ENCODE measurements at places on chromosomes 4 and X. TPM values are rescaled to one million over a fixed set of nuclear protein-coding genes. Genes with fewer than 3 reads are reported as not detected.

DNA sequence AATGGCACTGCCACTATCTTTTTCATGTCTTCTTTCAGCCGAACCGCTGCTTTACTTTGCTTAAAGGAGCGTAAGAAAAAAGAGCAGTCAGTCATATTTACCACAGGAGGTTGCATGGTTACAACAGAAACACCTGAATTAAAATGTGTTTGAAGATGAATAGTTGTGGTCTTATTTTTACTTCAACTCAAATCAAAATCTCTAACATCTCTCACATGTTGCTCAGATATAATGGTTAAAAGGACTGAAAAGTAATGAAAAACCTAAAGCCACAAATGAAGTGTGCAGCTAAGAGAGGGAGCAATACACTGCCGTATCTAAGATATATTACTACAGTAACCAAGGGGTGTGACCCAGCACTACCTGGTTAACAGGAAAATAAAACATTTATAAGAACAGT, 27.4 kb downstream of the FAM13A start:
- H3K27me3 ChIP-seq = no peaks in the 10 kb centered on the region
- no peak overlapping the region for H3K4me3 ChIP-seq
- no peak for DNase-seq
- no peaks in the 10 kb centered on the region for H3K36me3 ChIP-seq

- no peak overlapping the region for H3K4me3 ChIP-seq
- H3K36me3 ChIP-seq = no peaks in the 10 kb centered on the region
- no peaks in the 10 kb centered on the region for H3K27me3 ChIP-seq
- DNase-seq = no peak
- H3K27ac ChIP-seq = no peak overlapping the region
- no peaks in the 10 kb centered on the region for H3K4me1 ChIP-seq
Observed at GRCh38 chr4:183636923-183637322, 22.1 kb downstream of the RWDD4 start.

- no peak overlapping the region for H3K4me3 ChIP-seq
- H3K27ac ChIP-seq = no peak overlapping the region
- no peaks in the 10 kb centered on the region for H3K4me1 ChIP-seq
- DNase-seq = no peak
- H3K36me3 ChIP-seq = no peaks in the 10 kb centered on the region
Observed at GRCh38 chr4:48706736-48707135, 73.3 kb downstream of the FRYL start.

DNA sequence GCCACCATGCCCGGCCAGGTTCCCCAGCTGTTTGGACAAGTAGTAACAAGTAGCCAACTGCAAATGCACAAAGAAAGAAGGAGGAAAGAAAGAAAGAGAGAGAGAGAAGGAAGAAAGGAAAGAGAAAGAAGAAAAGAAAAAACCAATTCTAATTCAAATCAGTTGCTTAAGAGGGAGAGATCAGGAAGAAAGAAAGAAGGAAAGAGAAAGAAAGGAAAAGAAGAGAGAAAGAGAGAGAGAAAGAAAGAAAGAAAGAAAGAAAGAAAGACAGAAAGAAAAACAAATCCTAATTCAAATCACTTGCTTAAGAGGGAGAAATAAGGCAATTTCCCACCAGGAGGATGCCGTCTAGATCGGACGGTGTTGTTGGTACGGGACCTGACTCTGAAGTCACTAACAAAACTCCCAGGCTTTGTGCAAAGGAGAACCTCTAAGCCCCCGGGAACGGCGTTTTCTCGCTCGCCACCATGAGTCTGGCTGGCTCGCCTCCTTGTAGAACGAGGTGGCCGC, 95.5 kb upstream of the PPP2R3B start:
- no peaks in the 10 kb centered on the region for H3K36me3 ChIP-seq
- no peak for DNase-seq
- H3K27me3 ChIP-seq = no peaks in the 10 kb centered on the region

DNA sequence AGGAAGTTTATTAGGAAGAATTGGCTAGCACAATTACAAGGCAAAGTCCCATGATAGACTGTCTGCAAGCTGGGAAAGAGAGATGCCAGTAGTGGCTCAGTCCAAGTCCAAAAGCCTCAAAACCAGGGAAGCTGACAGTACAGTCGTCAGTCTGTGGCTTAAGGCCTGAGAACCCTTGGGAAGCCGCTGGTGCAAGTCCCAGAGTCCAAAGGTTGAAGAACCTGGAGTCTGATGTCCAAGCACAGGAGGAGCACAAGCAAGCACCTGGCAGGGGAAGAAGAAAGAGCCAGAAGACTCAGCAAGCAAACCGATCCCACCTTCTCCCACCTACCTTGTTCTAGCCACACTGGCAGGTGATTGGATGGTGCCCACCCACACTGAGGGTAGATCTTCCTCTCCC, 51.3 kb upstream of the TMEM150C start:
- no peaks in the 10 kb centered on the region for H3K4me1 ChIP-seq
- H3K36me3 ChIP-seq = no peaks in the 10 kb centered on the region
- no peak for DNase-seq
- no peak overlapping the region for H3K4me3 ChIP-seq
- no peaks in the 10 kb centered on the region for H3K27me3 ChIP-seq
- no peak overlapping the region for H3K27ac ChIP-seq

DNA sequence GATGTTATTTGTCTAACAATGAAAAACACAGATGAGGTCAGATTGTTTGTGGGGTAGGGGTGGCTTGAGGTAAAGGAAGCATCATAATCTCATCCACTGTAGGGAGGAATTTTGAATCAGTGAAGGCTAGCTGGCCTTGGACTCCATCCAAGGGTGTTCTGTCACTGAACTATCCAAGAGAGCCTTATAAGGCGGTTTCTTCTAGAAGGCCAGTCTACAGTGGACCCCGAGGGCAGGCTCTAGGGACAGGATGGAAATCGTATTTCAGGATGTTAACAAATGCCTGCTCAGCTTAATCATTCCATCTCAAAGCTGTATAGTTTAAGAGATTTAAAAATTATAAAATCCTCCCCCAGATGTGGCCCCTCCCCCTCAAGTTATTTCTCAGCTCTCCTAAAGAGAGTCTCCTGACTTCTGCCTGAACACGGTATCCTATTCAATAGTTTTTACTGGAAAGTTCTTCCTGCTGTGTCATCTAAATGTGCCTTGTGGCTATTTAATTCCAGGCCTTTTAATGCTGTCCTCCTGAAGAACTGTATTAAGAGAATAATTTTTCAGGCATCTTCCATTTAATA, 8.0 kb downstream of the IGFBP7 start:
- H3K27me3 ChIP-seq = no peaks in the 10 kb centered on the region
- peak overlapping the region; percentile 20 for H3K27ac ChIP-seq
- DNase-seq = no peak
- H3K4me1 ChIP-seq = peaks cover 33% of the 10 kb centered on the region
- no peak overlapping the region for H3K4me3 ChIP-seq
- H3K36me3 ChIP-seq = no peaks in the 10 kb centered on the region

GRCh38 chr4:2689114-2689513, 67.0 kb downstream of the TNIP2 start:
- no peaks in the 10 kb centered on the region for H3K27me3 ChIP-seq
- DNase-seq = no peak
- no peaks in the 10 kb centered on the region for H3K4me1 ChIP-seq
- H3K4me3 ChIP-seq = no peak overlapping the region

DNA sequence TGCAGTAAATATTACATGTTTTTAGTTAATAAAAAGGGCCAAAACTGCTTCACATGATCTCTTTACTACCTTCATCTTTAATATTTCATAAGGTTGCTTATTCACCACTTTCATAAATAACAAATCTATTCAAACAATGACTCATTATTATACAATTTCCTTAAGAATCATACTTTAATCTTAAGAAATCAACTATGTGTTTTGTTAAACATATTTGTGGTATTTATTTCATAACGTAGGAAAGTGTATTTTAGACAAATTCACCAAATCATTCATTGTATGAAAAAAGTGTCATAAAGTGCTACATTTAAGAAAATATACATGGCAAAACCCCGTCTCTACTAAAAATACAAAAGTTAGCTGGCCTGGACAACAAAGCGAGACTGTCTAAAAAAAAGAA, 150.5 kb upstream of the RXFP1 start:
- no peak overlapping the region for H3K4me3 ChIP-seq
- no peak for DNase-seq
- H3K27me3 ChIP-seq = no peaks in the 10 kb centered on the region
- no peaks in the 10 kb centered on the region for H3K4me1 ChIP-seq
- no peak overlapping the region for H3K27ac ChIP-seq

DNA sequence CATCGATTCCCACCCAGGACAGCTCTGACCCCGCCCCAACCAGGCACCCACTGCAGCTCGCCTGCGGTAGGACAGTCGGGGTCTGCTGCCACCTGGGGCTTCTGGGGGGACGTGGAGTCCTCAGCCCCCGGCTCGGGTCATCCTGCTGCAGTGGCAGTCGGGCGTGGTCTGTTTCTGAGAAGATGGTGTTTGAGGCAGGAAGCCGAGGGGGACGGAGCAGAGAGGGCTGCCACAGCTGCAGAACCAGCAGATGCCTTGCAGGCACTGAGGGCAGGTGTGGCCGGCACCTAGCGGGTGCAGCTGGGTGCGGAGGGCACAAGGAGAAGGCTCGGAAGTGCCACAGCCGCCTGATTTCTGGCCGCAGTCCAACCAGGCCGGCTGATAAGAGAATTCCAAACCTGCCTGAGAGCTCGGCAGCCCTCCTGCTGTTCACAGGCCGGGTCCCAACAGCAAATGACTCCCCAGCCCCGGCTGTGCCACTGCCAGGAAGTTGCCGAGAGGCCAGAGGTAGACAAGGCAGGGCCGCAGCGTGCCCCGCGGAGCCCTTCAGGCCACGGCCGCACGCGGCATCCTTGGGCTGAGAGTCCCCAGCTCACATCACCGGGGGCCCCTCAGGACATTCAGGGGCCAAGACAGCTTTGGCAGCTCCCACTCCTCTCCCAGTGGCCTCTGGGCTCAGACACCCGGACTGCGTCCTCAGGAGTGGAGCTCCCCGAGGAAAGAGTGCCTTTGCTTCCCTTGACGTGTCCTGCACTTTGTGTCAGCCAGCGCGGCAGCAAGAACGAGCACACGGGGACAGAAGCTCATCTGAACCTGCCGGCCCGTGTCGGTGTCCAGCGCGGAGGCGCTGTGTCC, 9.4 kb upstream of the CPLX1 start:
- H3K27ac ChIP-seq = no peak overlapping the region
- H3K27me3 ChIP-seq = no peaks in the 10 kb centered on the region
- H3K36me3 ChIP-seq = no peaks in the 10 kb centered on the region
- peak; percentile 32 for DNase-seq
- no peaks in the 10 kb centered on the region for H3K4me1 ChIP-seq

GRCh38 chr4:87260477-87260876, 40.1 kb upstream of the KLHL8 start:
- DNase-seq = no peak
- no peak overlapping the region for H3K4me3 ChIP-seq
- H3K36me3 ChIP-seq = no peaks in the 10 kb centered on the region
- no peak overlapping the region for H3K27ac ChIP-seq
- no peaks in the 10 kb centered on the region for H3K27me3 ChIP-seq

DNA sequence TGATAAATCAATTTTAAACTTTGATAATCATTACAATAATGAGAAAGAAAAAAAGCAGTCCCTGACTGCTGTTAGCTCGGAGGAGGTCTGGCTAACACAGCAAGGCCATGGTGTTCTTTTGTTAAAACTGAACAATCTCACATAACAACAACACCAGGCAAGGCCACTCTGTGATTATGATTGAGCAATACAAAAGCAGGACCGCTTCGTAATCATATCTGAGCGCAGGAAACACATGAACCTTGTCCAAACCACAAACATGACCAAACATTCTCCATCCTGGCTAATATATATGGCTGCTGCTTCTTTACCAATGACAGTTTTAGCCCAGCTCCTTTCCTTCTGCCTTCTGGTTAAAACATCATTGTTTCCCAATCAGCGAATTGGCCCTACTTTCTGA, 76.8 kb upstream of the DDX53 start:
- H3K4me3 ChIP-seq = no peak overlapping the region
- no peaks in the 10 kb centered on the region for H3K4me1 ChIP-seq
- no peak overlapping the region for H3K27ac ChIP-seq
- no peaks in the 10 kb centered on the region for H3K36me3 ChIP-seq
- no peaks in the 10 kb centered on the region for H3K27me3 ChIP-seq

DNA sequence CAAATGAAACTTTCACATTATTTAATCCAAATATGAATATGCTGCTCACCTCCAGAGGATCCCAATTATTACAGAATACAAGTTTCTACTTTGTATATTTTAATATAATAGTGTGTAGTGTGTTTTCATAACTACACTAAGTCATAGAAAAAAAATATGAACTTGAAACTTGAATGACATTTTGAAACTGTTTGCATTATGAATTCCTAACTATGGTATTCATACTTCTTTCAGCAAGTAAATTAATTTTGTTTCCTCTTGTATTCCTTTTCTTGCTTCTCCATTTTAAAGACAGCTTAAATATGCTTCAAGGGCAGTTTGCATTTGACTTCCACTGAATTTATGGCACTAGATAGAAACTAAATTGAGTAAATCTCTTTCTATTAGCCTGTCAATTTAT, 177.1 kb downstream of the BMPR1B start:
- no peak overlapping the region for H3K27ac ChIP-seq
- H3K4me3 ChIP-seq = no peak overlapping the region
- no peaks in the 10 kb centered on the region for H3K36me3 ChIP-seq
- no peak for DNase-seq

Gene H2BW1
- not detected for total RNA-seq

Gene VCX2
- total RNA-seq = not detected

All from left lung (tissue), 14 donors.